ENCODE measurements at places on chromosomes 4 and X.

DNA sequence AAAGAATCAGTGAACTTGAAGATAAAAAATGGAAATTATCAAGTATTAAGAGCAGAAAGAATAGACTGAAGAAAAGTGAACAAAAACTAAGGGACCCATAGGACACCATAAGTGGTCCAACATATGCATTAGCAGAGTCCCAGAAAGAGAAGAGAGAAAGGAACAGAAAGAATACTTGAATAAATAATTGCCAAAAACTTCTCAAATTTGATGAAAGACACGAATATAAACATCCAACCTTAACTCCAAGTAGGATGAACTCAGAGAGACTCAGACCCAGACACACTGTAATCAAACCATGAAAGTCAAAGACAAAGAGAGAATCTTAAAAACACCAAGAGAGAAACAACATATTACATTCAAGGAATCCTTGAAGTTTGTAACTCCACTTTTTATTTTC, 35.7 kb downstream of the MORC4 start:
- DNase-seq = no peak

DNA sequence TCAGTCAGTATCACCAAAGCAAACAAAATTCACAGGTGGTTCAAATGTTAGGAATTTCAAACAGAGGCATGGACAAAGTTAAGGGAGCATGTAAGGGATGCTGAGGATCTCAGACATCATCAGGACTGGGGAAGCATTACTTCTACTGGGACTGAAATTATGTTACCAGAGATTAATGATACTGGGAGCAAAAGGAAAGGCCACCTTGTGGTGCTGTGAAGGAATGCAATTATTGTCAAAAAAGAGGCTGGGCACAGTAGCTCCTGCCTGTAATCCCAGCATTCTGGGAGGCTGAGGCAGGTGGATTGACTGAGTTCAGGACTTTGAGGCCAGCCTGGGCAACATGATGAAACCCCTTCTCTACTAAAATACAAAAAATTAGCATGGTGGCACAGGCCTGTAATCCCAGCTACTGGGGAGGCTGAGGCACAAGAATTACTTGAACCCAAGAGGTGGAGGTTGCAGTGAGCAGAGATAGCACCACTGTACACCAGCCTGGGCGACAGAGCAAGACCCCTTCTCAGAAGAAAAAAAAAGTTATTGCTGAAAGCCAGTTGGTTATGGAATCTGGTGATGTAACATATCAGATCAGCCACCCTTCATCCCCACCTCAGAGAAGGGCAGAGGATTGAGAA, 954.3 kb downstream of the PCDH7 start:
- no peak for DNase-seq

GRCh38 chrX:38313190-38313589, 14.1 kb downstream of the RPGR start:
- no peak for DNase-seq

GRCh38 chr4:55947254-55947882, 1.4 kb upstream of the CEP135 start:
- DNase-seq = no peak

GRCh38 chr4:147515220-147515936, 34.5 kb downstream of the EDNRA start:
- no peak for DNase-seq

GRCh38 chr4:10140866-10141759, 24.5 kb upstream of the WDR1 start:
- DNase-seq = no peak

GRCh38 chr4:91758487-91758886, 545.3 kb upstream of the GRID2 start:
- no peak for DNase-seq

- no peak for DNase-seq
These were observed 39.7 kb downstream of the CORIN start for GRCh38 chr4:47798165-47798564.

DNA sequence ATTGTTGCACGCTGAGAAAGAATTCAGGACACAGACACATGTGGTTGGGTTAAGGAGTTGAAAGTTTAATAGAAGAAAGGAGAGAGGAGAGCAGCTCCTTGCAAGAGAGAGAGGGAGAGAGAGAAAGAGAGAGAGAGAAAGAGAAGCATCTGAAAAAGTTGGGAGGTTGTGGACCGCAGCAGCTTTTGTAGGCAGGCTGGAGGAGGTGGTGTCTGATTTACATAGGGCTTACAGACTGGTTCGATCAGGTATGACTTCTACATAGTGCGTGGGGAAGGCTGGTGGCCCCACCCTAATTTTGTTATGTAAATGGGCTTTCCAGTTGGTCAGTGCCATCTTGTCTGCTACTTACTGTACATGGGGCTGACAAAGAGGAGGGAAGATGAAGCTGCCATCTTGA, 27.5 kb upstream of the GYG2 start:
- no peak for DNase-seq

DNA sequence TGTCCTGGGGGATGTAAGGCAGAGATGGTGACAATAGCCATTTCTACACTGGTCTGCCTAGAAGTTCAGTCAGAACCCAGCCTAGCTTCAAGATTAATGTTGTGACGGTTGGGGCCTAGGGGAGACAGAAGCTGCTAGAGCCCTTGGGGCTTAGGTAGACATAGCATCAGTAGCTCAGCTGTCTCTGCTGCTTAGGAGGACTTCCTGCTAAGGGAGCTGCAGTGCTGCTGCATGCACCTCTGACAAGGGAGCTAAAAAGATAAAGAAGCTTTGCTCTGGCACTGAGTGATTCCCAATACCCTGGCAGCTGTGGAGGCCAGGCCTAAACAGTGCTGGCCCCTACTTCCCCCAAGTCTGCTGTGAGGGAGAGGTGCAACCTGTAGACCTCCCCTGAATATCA, 116.0 kb downstream of the CT47B1 start:
- no peak for DNase-seq

GRCh38 chr4:72275381-72275780, 243.6 kb downstream of the NPFFR2 start:
- DNase-seq = no peak

DNA sequence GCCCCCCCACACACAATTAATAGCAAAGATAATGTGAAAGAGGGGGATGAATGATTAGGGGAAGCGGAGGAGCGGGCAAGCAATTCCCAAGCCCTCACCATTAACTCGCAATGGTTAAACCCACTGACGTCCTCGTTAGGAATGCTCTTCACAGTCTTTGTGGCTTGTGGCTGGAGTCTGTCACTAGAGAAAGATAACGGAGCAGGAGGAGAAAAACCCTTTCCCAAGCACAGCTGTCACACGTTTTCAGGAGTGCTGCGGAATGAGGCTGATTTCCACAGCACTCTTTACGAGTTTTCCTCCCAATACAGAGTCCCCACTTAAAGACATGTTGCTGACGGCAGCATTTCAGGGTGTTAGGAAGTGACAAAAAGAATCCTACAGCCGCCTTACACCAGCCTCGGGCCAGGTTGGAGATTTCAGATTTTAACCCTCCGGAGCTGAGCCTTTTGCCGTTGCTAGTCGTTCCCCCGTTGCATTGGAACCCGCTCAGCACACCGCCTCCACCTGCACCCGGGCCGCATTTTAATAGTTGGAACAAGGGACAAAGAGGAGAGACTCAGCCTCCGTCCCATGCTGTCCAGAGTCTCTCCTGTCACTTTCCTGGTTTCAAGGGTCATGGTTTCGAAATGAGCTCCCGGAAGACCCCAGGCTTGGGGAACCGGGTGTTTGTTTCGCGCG, 92.2 kb downstream of the GEMIN8 start:
- no peak for DNase-seq

- no peak for DNase-seq
These were observed 343.9 kb downstream of the ADGRL3 start for GRCh38 chr4:61543976-61544375.

GRCh38 chr4:147814376-147814775, 82.5 kb downstream of the ARHGAP10 start:
- no peak for DNase-seq
